Breast epithelium (tissue), 4 donors: ENCODE measurements at places on chromosomes 2 and 18. TPM values are rescaled to one million over a fixed set of nuclear protein-coding genes. Genes with fewer than 3 reads are reported as not detected.

Gene IL1RL1
- total RNA-seq = 27.8 TPM

Gene TXNDC2
- not detected for total RNA-seq

Gene SCLY
- 11.2 TPM for total RNA-seq

Gene ATP8B1
- total RNA-seq = 45.1 TPM

Gene MEP1B
- 0.33 TPM for total RNA-seq

Gene FHL2
- 128 TPM for total RNA-seq

Gene KYNU
- total RNA-seq = 13.1 TPM

Gene HOXD8
- total RNA-seq = 36.1 TPM

Gene TMEM150A
- 22.6 TPM for total RNA-seq

Gene CCDC195
- not detected for total RNA-seq

Gene SDC1
- total RNA-seq = 2.6 TPM

Gene CNTNAP5
- total RNA-seq = 0.66 TPM

Gene TMEM247
- not detected for total RNA-seq

Gene CERKL
- 0.29 TPM for total RNA-seq

Gene DSG4
- not detected for total RNA-seq

Gene MSGN1
- not detected for total RNA-seq

Gene CNDP1
- total RNA-seq = 0.33 TPM

Gene SAG
- total RNA-seq = not detected

Gene SULT1C4
- 1.4 TPM for total RNA-seq

Gene SCYGR1
- total RNA-seq = not detected
